Activated CD4-positive, alpha-beta T cell treated with anti-CD3 and anti-CD28 coated beads, Interleukin-10, Interleukin-2, amounts not matched to agents 100 ng/mL and 50 ng/mL, durations not matched to agents 16 hours and 8 hours (primary cell): ENCODE measurements at places on chromosomes 5 and 9.

GRCh38 chr5:173971681-173972345, 17.2 kb upstream of the C5orf47 start:
- no peak for DNase-seq

DNA sequence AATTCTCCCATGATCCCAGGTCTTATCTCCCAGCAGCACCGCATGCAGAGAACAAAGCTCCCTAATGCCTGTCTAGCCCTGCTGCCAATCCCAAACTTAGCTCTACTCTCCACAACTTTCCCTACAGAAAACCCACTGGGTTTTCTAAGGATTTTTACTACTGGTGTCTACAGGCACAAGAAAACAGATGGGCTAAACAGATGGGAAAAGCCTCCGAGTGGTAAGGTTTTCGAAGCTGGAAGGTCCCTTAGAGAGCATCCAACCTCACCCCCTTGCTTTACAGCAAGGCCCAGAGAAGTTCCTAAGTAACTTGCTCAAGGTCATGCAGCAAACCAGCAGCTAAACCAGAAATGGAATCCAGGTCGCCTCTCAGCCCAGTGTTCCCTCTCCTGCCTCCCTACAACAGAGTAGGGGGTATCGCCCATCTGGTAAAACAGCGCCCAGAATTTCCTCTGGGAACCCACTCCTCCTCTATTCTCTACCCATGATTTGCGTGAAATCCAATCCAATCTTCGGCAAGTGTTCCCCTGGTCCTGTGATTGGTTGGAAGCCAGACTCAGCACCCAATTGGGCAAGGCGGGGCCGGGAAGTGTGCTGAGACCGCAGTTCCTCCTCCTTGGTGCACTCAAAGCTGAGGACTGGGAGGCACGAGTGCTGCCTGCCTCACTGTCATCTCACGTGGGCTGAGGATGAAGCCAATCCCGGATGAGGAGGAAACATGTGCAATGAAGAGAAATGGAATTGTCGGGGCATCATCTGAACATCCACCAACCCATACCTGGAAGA, 20.8 kb downstream of the CPLX2 start:
- DNase-seq: no peak

- no peak for DNase-seq
These were observed 104.7 kb upstream of the ISL1 start for GRCh38 chr5:51278539-51278938.

GRCh38 chr5:110718311-110718710, 8.2 kb downstream of the TMEM232 start:
- no peak for DNase-seq

- DNase-seq: no peak
These were observed 13.1 kb downstream of the ZNF608 start for GRCh38 chr5:124733329-124733650.
